ENCODE measurements at places on chromosomes 5 and 9. TPM values are rescaled to one million over a fixed set of nuclear protein-coding genes. Genes with fewer than 3 reads are reported as not detected.
A peak's percentile ranks its signal among the peaks of the same experiment; 100 is the strongest.

DNA sequence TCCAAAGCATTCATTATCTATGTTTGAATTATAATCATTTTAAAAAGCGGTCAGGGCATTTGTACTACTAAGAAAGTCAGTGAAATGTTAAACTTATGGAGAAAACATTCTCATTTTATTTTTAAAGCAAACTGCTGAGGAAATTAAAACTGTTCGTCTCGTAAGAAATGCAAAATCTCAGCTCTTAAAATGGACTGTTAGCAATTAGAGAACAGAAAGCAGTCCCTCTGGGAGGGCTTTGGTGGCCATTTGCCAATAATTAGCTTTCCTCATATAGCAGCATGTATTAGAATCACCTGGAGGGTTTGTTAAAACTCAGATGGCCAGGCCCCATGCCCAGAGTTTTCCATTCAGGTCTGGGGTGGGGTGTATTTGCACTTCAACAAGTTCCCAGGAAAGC lies 120.7 kb upstream of the RASEF start:
- no peak for DNase-seq

DNA sequence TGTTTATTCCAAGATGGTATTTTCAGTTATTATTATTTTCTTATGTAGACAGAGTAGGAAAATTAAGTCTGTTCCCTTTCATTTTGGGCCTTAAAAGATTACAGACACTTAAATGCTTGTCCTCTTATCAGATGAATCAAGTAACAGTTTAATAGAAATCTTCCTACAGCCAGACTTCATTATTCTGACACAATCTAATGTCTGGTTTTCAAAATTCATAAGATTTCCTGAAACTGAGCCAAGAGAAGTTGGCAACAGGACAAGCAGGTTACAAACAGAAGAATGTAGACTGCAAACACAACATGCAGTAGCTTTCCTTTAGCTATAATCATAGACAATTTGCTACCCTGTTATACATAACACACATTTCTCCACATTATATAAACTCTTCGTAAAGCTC lies 130.5 kb downstream of the FBXL17 start:
- no peak for DNase-seq

- no peak for DNase-seq
These were observed 94.3 kb downstream of the ZNF354C start for GRCh38 chr5:179154346-179154990.

- peak; percentile 59 for DNase-seq
These were observed 2.1 kb downstream of the TLN1 start for GRCh38 chr9:35729700-35730485.

DNA sequence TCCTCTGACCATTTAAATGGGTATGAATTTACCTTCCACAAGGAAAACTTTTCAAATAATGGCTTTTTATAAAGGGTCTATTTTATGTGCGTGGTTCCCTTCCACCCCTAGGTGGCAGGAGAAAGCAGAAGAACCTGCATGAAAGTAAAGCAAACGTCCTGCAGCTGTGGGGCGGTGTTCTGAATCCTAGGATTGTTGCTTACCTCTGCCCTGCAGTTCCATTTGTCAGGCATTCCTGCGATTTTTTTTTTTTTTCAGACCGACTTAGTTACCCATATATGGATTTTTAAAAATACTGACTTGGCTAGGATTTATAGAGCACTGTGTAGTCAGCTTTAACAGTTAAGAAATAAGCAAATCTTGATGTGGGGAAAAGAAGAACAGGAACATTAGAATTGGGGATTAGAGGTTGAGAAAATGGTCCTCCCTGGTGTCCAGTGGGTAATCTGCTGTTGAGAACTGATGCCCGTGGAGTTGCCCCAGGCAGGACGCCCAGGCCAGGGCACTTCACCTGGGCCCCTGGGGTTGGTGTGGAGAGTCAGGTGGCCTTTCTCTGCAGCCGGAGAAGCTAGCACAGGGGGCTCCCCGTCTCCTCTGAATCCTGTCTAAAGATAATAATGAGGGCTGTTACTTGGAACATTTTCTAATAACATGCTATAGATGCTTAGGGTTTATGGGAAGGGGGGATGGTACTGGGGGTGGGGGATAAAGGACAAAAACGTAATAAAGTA lies 30.4 kb upstream of the LTC4S start:
- peak; percentile 55 for DNase-seq

DNA sequence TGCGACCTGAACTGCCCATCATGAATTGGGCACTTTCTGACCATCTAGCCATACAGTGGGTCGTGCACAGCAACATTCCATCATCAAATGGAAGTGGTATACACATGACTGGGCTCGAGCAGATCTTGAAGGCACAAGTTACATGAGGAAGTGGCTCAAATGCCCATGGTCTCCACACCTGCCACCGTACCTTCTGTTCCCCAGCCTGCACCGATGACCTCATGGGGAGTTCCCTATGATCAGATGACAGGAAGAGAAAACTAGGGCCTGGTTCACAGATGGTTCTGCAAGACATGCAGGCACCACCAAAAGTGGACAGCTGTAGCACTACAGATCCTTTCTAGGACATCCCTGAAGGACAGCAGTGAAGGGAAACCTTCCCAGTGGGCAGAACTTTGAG lies 21.8 kb downstream of the MTMR12 start:
- no peak for DNase-seq

DNA sequence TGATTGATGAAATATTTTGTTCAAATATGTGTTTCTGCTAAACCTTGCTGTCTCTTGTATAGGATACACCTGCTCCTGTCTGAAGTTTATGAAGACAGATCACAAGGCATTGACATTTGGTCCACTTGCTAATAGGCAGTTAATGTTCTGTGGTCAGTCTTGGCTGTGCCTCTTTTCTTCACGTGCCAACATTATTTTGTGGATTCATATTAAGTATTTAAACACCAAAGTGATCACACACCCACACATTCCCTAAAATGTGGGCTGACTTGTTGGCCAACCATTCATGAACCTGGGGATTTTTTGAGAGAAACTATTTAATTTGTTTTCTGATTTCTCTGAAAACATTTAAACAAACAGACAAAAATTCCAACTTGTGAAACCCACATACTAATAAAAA lies 33.7 kb downstream of the ZNF462 start:
- DNase-seq = no peak

DNA sequence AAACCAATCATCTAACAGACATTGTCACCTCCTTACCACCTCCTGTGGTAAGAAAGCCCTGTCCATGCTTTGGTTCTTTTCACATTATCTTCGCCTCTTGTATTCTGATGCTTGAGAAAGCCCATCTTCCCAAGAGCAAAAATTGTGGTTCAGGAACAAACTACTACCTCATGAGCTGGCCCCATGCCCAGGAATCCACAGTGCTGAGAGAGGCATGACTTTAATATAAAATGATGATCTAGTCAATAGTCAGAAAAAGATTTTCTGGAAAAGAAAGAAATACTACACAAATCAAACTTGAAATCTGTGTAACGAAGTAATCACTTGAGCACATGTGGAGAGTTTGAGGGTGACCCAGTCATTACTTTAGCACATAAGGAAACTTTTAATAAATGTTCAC lies 94.7 kb downstream of the FGF10 start:
- DNase-seq = no peak

- no peak for DNase-seq
These were observed 518 bp downstream of the SPRY4 start for GRCh38 chr5:142324136-142324870.

DNA sequence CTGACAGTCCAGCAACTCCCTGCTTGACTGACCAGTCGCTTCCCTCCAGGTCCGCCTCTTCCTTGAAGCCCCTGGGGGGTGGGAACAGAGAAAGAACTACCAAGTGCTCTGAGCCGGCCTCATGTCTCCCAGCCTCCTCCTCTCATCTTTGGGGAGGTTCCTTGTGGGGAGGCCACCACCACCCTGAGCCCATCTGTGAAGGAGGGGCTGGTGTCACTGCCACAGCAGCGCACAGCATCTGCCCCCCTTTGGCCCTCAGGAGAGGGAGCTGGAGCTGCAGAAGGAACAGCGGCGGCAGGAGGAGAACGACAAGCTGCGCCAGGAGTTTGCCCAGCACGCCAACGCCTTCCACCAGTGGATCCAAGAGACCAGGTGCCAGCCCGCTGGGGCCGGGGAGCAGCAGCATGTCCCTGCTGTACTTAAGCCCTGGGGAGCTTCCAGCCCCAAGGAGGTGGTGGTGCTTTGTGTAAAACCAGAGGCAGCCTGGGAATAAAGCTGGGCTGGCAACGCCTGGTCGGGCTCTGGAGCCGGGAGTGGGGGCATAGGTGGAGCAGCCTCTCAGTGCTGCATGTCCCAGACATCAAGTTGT lies 29.4 kb downstream of the DYNC2I2 start:
- DNase-seq = no peak

CDH6 gene
- polyA plus RNA-seq = not detected

PLAC8L1 gene
- 0.27 TPM for polyA plus RNA-seq

PRRT1B gene
- polyA plus RNA-seq = not detected

RGMB gene
- 10.8 TPM for polyA plus RNA-seq

SHROOM1 gene
- 3.4 TPM for polyA plus RNA-seq

ANKRD34B gene
- not detected for polyA plus RNA-seq

PTAR1 gene
- 3.6 TPM for polyA plus RNA-seq

ST8SIA4 gene
- 0.21 TPM for polyA plus RNA-seq

FBLL1 gene
- polyA plus RNA-seq = not detected
